ENCODE measurements at places on chromosomes 7 and 10. TPM values are rescaled to one million over a fixed set of nuclear protein-coding genes. Genes with fewer than 3 reads are reported as not detected.

Gene ZNF503
- 8.9 TPM for total RNA-seq

Gene CYP26C1
- total RNA-seq: not detected

Gene CCL26
- total RNA-seq: 3.0 TPM

Gene ADAM22
- 4.2 TPM for total RNA-seq

- DNase-seq: no peak
These were observed 338.1 kb downstream of the WDR37 start for GRCh38 chr10:1394155-1394912.

GRCh38 chr10:58371473-58371872, 13.7 kb upstream of the TFAM start:
- DNase-seq: no peak

- no peak for DNase-seq
These were observed 58.5 kb downstream of the RASGEF1A start for GRCh38 chr10:43208147-43209073.

DNA sequence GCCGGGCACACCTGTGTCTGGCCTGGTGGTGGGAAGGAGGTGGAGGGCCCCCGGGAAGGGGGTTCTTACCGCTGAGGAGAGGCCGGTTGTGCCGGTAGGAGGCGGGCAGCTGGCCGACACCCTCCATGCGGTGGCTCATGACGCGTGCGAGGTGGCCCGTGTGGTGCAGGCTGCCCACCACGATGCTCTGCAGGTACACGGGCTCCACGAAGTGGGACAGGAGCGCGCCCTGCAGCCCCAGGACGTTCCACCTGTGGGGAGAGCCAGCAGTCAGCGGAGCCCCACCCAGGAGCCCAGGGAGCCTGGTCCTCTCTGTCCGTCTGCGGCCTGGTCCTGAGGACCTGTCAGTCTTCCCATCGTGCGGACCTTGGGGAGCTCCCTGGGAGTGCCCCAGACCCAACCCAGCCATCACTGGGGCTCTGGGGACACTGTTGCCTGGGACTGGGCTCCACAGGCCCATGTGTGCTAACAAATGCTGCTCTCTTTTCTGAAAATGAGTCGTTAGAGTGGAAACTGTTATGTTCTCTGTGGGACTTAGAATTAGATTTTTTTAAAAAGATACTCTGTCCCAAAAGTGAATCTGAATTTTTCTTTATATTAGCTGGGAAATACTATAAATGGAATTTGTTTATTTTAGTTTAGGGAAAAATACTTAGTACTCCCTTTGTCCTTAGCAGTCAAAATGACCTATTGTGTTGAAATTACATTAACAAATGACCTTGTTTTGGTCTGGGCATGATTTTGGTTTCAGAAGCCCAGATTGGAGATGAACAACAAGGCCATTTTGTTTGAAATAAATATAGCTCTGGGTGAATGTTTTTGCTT, 143.9 kb downstream of the WDR37 start:
- no peak for DNase-seq

DNA sequence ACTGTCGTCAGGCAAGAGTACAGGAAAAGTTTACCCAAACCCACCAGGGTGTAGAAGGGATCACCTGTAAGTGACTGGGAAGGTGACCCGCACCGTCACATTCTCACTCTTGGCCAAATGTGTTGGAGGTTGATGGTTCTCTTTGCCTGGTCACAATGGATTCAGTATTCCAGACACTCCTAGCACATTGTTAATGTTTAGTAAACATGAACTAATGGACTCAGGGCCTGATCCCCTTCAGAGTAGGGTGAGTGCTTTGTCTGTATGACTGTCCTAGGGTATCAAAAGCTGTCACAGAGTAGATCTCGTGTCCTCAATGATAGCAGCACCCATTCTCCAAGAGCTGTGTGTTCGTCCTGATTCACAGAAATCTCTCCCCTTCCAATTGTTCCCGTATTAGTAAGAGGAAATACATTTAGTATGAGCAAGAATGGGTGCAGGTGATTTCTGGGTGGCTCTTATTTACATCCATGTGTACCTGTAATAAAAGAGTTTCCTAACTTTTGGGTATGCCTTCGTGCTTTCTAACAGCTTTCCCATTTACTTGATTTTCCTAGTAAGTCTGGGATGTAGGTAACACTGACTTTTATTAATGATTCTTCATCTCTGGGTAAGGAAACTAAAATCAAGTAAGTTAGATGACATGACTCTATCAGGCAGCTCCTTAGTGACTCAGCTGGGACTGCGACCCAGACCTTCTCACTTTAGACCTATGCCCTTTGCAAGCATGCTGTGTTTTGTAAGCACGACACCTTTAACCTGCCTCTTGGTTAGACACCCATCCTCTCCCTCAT, 4.7 kb downstream of the EEPD1 start:
- DNase-seq: no peak

DNA sequence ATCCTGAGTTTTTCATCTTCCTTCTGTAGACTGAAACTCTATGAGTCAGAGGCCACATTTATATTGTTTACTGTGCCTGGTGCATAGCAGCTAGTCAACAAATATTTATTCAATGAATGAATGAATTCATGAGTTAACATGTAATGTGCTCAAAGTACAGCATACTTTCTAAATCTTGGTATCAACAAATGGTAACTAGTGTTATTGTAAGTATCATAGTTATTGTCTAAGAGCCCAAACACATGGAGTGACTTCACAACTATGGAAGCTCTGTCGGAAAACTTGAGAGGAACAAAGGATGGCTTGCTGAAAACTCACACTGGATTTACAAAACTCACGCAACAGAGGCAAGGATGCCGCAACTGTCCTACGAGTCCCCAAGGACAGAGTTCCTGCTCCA, 35.9 kb downstream of the DENND2A start:
- no peak for DNase-seq

DNA sequence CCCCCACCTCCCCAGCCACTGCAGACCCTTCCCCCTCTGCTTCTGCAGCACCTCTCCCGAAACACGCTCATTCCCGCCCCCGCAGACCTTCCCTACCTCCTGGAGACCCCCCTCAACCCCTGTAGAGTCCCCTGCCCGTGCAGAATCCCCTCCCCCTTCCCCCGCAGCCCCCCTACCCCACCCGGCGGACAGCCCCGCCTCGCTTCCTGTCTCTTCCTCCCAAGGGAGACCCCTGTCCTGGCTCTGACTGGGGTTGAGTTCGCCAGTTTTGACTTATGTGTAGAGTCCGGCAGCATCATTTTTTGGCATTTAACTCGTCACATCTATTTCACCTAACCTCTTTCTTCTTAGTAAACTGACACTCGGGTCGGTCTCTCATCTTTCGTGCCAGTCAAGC, 54.0 kb downstream of the ALOX5 start:
- DNase-seq: no peak

DNA sequence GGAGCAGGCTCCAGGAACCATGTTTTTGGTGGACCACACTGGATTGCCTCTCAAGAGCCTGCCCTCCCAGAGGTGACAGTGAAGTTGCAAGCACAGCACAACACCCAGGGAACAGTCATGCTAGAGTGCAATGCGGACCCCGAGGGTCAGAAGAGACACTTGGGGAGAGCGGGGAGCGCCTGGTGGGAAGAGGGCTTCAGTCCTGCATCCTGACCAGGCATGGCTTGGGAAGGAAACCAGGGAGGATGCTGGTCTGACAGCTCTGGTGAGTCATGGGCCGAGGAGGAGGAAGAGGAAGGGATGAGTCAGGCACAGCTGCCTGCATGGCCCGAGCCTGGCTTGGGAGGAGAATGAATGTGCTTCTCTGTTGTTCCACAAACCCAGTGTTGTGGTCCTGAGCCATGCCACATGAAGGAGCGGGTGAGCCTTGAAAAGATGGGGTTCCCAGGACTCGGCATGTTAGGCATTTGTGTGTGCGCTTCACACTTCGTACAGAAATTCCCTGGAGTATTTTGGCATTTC, 29.5 kb upstream of the ANKRD2 start:
- peak; percentile 66 for DNase-seq

GRCh38 chr10:56258991-56259390, 102.1 kb downstream of the ZWINT start:
- no peak for DNase-seq

DNA sequence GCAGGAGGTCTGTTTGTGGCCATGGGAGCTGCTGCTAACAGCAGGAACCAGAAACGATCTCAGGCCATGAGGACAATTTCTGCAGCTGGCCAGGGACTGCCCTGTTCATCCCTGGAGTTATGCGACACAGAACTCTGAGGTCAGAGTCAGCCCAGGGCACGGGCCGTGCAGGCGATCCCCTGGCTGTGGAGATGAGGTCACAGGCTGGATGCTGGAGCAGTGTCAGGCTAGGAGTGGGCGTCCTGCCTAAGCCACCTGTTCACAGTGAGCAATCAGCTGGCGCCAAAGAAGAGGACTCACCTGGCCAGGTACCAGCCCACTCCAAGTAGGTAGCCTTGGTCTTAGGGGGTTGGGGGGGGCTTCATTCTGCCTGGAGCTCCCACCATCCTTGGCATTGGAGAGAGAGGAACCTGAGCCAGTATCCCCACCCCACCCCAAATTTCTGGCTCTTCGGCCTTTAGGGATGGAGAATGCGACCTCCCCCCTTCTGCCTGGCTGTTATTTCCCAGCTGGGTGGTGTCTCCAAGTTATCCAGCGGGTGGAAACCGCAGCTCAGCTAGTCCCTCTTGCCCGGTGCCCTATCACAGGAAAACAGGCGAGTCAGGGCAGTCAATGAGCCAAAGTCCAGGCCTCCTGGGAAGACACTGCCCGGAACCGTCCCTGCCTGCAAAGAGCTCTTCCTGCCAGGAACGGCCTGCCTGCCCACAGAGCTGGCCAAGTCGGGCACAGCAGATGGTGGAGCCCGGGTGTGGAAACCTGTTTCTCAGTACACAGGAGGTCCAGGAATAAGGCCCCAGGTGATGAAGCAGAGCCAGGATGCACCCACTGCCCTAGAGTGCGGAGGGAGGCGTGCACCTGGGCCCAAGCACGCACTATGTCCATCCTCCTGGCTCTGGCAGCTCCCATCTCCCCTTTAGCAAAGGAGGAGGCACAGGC, 1.8 kb upstream of the TTYH3 start:
- DNase-seq: no peak

- DNase-seq: no peak
These were observed 44.3 kb downstream of the MSRB2 start for GRCh38 chr10:23139677-23140076.

GRCh38 chr7:98788966-98789365, 80.8 kb downstream of the TMEM130 start:
- no peak for DNase-seq

DNA sequence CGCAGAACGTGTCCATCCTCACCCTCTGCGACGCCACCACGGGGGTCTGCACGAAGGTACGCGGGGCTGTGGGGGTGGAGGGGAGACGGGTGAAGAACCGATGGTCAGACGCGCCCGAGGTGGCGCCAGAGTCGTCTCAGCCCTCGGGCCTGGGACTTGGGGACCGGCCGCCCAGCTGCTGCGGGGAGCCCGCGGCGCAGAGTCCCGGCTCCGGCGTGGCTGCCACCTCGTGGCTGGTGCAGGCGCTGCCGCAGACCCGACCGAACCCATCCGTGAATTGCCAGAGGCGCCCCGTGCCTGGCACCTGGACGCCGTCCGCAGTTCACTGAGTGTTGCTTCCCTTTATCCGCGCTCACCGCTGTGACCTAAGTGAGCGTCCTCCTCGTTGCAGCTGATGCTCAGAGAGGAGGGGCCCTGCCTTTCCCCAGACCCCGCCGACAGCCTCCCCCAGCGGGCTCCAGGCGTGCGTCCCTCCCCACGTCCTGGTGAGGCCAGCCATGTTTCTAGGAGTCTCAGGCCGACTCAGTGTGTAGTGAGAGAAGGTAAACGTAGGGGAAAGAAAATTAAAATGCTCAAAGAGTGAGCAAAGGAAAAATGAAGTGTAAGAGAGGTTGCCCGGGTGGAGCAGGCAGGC, 208.7 kb downstream of the PAXIP1 start:
- DNase-seq: no peak

DNA sequence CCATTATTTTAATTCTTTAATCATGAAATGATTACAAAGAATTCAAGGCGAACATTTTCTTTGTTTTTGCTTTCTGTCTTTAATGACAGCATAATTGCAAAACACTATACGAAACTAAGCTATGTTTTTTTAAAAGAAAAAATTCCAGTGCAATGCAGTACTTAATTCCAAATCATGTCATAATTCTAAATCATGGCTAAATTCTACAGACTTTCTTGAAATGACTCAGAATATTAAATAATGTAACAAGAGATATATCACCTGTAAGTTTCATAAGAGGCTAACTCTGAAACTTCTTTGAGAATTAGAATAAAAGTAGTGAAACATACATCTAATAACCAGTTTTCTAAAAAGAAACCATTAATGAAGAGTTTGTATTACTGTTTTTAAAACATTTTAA, 671.6 kb downstream of the PARD3 start:
- DNase-seq: no peak

GRCh38 chr10:123583639-123584418, 82.3 kb upstream of the GPR26 start:
- DNase-seq: peak; percentile 54

GRCh38 chr10:7340179-7340874, 70.5 kb downstream of the SFMBT2 start:
- no peak for DNase-seq

GRCh38 chr10:131056091-131056579, 255.4 kb downstream of the TCERG1L start:
- DNase-seq: no peak

GRCh38 chr10:120382360-120382759, 74.7 kb upstream of the PLPP4 start:
- no peak for DNase-seq

DNA sequence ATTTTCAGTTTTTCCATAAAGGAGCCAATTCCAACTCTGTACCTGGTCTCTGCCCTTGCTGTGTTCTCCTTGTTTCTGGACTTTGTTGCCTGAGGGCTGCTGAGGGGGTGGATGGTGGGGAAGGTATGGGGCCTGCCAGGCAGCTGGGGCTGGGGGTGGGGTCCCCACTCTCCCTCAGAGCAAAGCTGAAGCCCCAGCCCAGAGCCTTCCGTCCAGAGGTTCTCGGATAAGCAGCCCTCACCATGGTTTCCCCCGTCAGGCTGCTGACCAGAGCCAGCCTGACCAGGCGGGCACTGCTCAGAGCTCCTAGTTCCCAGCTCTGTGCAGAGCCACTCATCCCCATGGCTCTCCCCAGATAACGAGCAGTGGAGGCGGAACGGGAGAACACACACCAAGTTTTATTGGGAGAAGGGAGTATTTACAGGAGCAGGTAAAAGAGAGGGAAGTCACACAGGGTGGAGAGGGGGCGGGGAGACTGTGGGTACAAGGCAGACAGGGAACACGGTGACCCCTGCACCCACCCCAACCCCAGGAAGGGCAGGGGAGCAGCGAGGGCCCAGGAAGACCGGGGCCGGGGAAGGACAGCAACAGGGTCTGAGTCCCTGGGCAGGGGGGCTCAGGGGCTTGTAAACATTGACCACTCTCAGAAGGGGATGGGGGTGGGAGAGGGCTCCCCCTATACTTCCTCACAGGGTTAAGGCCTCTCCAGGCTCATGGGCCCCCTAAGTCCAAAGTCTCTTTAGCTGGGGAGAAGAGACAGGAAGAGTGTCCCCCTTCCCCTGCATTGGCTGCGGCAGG, 5.8 kb downstream of the GNB2 start:
- no peak for DNase-seq

GRCh38 chr10:43390759-43391158, 18.2 kb downstream of the HNRNPF start:
- no peak for DNase-seq

Measured in omental fat pad (tissue), 4 donors.